ENCODE measurements at places on chromosomes 4 and X.

DNA sequence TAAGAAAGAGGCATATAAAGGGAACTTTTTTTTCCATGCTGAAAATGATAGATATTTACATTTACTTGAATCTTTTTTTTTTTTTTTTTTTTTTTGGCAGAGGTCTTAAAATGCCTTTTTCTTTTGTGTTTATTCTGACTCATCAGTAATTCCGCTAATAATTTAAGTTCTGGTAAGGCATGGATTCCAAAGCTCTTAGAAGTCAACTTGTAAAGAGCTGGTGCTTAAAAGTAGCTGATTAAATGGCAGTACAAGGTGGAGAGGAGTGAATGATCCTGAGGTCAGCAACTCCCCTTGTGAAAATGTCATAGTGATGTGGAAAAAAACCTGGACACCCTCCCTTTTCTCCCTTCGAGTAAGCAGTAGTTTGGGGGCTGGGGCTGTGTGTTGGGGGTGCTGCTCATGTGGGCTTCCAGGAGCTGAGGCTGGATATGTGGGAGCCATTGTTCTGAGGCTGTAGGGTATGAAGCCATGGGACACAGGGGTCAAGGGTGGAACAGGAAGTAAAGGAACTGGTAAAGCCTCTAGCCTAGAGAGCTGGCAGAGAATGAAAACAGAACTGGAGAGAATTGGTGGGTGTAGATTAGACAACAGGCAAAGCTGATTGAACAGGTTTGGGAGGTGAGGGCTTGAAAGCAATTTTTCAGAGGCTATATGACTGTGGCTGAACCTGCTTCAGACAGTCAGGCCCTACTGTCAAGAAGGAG lies 41.0 kb upstream of the PITX2 start:
- no peak for DNase-seq

- DNase-seq = no peak
These were observed 115.8 kb downstream of the VEGFC start for GRCh38 chr4:176676901-176677300.

DNA sequence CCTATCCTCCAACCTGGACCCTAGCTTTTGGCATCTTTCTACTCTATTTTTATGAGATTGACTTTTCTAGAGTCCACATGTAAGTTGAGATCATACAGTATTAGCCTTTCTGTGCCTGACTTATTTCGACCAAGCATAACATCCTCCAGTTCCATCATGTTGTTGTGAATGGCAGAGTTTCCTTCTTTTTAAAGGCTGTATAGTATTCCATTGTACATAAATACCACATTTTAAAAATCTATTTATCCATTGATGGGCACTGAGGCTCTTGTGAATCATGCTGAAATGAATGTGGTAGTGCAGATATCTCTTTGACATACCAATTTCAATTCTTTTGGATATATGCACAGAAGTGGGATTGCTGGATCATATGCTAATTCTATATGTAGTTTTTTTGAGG lies 40.3 kb upstream of the STIM2 start:
- DNase-seq = no peak

DNA sequence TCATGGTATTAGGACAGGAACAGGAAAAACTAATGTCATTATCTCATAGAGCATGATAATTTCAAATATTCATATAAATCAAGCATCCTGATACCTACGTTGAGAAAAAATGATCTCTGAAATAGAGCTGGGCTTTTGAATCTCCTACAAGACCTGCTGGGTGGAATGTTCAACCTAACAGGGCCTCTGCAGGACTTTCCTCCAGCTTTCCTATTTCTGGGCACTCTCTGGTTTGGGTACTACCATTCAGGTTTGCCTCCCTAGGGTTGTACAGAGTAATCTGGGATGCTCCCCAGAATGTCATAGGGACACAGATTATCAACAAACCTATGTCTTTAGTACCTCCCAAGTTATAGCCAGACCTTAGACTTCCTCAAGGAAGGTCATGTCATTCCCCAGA lies 108.9 kb downstream of the CDS1 start:
- DNase-seq = no peak

- DNase-seq = no peak
These were observed 40.4 kb downstream of the MAP7D3 start for GRCh38 chrX:136210806-136211205.

DNA sequence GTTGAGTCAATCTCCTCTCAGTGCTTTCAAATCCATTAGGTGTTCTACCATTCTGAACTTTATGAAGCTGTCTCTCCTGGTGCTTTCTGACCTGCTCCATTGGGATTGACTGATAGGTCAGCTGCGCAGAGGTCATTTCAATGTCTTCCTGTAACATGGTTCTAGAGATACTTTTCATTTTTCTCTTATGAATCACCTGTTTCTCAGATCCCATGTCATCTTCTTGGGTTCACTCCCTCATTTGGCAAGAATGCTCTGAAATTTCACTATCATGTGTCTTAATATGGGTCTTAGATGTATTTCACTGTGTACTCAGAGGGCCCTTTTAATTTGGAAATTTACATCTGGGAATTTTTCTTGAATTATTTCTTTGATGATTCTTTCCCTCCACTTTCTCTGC lies 13.8 kb upstream of the PGM2 start:
- peak; percentile 8 for DNase-seq
